Activated T-helper 17 cell treated with anti-CD3 and anti-CD28 coated beads, Interleukin-2, amount 50 U/mL, for 72 hours (primary cell): ENCODE measurements at places on chromosomes 2 and 18. TPM values are rescaled to one million over a fixed set of nuclear protein-coding genes. Genes with fewer than 3 reads are reported as not detected.

- ATAC-seq, result no peak
Observed at GRCh38 chr18:70151614-70152013, 53.9 kb downstream of the RTTN start.

DNA sequence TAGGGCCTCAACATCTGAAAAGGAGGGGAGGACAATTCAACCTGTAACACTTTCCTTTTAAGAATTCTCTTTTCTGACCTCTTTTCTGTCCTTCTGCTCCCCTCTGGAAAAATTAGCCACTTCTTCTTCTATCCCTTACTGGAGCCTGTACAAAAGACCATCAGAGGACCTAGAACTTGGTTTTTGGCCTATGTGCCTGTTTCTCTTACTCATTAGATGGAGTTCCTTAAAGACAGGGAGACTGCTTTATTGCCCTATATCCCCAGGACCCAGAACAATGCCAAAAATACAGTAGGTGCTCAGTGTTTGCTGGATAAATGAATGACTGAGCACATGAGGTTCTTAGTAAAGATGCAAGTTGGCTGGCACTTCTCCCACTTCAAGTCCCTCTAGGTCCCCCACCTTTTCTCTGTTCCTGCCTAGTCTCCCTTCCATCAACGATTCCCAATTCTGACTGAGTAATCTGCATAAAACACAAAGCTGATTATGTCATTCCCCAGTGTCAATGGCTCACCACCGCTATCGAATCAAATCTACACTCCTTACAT is 114.2 kb downstream of the DDX1 start:
- no peak for ATAC-seq

DNA sequence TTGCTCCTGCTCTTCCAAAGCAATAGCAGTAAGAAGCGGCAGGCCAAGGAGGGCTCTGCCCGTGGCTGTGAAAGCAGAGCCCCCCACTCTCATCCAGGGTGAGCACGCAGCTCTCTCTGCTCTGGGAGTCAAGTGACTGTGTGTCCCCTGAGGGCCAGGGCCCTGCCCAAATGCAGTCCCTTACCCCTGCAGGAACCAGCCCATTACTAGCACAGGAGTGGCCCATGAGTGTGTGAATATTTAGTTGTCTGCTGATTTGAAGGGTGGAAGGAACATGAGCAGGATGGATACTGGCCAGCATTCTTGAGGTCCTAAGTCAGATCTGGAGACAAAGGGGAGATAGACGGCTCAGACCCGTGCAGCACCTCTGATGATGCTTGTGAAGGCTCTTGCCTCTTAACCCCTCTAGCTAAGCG is 69.7 kb upstream of the FOSL2 start:
- no peak for ATAC-seq

- ATAC-seq, result peak; percentile 49
Observed at GRCh38 chr2:38438883-38439612, 62.0 kb upstream of the ATL2 start.

- ATAC-seq, result no peak
Observed at GRCh38 chr18:52570975-52571374, 231.0 kb downstream of the DCC start.

Gene BCL11A
- 0.90 TPM for total RNA-seq
